GM06990 (cell line): ENCODE measurements at places on chromosomes 1 and 21.
A peak's percentile ranks its signal among the peaks of the same experiment; 100 is the strongest.

- DNase-seq = no peak
Measured at GRCh38 chr1:164719676-164720439, 160.9 kb downstream of the PBX1 start.

DNA sequence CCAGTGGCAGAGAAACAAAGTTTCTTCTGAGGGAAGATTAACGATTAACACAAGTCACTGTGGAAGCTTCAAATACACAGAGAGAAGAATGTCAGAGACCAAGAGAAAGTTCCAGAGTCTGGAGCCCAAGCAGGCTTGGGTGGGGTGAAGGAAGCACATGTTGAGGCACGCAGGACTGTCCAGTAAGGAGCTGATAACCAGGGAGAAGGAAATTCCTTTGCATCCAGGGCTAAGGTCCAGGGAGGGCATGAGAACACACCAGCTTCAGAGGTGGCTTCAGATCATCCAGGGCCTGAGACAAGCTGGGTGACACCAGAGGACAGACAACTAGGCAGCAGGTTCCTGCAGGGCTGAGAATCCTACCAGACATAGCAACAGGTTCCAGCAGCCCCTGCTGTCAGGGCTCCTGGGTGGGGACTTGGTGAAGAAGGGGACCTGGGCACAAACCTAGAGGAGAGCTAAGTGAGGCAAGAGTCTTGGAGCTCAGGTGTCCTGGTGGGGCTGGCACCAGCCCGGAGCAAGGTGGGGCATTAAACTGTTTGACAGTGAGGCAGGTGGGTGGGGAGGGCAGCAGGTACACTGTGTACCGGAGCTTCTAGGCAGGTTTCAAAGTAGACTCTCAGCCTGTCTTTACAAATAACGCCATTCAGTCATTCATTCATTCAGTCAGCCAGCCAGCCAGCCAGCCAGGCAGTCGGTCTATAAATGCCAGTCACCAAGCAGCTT, 2.6 kb upstream of the SPRR1A start:
- DNase-seq = no peak

DNA sequence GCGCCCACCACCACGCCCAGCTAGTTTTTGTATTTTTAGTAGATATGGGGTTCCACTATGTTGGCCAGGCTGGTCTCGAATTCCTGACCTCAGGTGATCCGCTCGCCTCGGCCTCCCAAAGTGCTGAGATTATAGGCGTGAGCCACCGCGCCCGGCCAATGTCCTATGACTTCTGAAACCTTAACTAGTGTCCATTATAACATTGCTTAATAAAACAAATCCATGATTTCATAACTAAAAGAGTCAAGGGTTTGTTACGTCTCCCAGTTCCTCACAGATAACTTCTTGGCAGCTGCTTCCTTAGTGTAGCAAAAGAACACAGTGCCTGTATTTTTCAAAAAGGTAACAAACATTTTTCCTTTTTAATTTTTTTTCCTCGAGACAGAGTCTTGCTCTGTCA, 53.6 kb downstream of the FBXO42 start:
- no peak for DNase-seq

GRCh38 chr1:51172811-51173210, 63.3 kb upstream of the RNF11 start:
- no peak for DNase-seq

- no peak for DNase-seq
Measured at GRCh38 chr21:46409641-46410406, 48.9 kb upstream of the DIP2A start.

DNA sequence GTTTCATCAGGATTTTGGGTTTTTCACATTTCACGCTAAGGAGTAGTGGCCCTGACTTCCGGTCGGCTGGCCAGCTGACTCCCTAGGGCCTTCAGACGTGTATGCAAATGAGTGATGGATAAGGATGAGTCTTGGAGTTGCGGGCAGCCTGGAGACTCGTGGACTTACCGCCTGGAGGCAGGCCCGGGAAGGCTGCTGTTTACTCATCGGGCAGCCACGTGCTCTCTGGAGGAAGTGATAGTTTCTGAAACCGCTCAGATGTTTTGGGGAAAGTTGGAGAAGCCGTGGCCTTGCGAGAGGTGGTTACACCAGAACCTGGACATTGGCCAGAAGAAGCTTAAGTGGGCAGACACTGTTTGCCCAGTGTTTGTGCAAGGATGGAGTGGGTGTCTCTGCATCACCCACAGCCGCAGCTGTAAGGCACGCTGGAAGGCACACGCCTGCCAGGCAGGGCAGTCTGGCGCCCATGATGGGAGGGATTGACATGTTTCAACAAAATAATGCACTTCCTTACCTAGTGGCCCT, 23.1 kb upstream of the TNFRSF1B start:
- DNase-seq = no peak

DNA sequence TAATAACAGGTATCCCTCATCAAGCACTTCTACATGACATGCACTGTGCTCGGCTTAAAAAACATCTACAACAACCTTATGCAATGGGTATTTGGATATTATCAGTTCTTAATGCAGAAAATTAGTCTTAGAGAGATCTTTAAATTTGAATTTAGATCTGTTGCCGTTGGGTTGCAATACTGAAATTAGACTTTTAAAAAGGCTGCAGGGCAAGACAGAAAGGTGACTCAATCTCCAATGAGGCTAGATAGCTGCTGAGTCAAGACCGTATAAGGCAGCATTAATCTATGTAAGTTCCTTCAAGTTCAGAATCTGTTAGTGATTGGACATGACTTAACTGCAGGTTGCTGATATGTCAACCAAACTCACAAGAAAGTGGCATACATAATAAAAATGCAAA, 37.3 kb downstream of the OLFM3 start:
- DNase-seq = no peak

DNA sequence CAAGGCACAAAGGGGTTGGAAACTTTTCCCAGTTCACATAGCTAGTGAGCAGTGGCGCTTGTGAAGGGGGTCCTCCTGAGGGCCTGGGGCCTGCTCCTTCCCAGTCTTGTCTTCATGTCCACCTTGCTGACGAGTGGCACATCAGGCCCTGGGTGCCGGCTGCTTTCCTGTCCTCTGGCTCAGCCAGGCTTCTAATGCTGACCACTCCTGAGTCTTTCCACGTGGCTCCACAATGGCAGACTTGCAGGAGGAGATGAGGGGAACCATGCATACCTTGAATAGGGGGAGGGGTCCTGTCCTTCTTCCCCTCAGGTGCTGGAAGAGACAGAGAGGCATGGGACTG, 38.7 kb downstream of the MAPKAPK2 start:
- DNase-seq = no peak

- DNase-seq = no peak
Measured at GRCh38 chr1:61620536-61620935, 104.4 kb downstream of the TM2D1 start.

DNA sequence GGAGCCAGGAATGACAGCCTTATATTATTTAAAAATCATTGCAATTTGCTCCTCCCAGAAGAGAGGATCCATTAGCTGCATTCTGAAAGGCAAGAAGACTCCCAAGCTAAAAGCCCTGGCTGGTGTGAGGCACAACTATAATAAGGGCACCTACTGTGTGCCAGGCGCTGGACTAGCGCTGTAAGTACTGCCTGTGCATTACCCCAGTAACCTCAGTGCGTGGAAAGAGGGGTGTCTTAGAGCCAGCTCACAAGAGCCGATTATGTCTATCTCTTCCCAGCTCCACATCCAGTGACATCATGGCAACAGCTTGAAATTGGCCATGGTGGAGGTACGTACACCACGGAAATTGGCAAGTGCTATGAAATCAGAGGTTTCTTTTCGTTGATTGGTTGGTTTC, 141.7 kb upstream of the IRF2BP2 start:
- no peak for DNase-seq

DNA sequence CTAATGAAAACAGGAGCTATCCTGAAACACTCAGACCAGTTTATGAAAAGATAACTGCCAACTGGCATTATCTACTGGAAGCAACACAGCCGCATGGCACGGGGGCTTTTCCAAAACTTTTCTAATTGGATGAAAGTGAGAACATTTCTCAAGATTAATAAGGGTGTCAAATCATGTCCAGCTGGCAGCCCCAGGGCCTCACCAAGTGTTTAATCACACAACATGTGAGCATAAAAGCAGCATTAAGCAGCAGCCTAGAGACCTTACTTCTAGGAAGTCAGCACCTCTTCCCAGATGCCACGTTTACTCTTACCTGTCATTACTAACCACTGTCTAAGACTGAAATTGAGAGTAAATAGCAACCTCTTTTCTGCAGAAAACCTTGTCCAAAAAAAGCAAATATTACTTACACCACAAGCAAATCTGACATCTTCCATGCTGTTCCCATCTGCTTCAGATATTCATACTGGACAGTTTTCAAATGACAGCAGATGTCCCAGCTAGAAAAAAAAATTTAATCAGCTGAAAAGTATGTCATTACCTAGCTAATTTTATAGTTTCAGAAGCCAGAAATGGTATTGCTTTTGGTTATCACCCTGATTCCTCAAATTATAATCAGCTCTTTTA, 341.5 kb upstream of the ZP4 start:
- no peak for DNase-seq

- DNase-seq = no peak
Measured at GRCh38 chr1:30604801-30605440, 118.5 kb downstream of the MATN1 start.

- DNase-seq = no peak
Measured at GRCh38 chr1:160726114-160726497, 12.9 kb upstream of the SLAMF7 start.

DNA sequence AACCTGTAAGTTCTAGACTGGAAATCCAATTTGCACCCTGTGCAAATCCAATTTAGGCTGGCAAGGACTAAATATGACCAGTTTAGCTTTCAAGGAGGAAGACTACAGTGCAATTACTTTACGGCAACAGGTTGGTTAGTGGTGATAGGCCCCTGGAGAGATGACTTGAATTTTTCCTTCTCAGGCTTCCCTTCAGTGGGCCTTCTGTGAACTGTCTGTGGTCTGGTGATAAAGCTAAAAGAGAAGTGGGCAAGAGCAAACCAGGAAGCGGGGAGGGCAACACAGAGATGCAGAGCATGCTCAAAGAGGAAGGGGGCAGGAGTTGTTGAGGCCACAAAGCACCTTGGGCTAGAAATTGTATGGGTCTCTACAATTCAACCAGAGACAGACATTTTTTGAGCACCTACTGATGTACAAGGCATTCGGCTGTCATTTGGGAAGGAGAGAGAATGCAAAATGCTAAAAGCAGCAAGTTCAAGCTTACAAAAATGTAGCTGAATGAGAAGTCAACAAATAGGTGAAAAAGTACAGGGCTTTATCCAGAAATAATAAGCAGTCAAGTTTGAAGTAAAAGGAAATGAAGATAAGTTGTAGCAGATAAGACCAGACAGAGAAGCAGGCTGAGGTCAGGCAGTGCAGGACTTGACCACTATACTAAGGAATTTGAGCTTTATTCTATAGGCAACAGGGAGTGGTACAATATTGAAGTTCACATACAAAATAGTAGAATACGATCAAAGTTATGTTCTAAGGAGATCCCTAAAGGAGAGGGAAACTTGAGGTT, 23.9 kb downstream of the INPP5B start:
- peak; percentile 66 for DNase-seq

- peak; percentile 98 for DNase-seq
Measured at GRCh38 chr1:207751790-207752455, at the start of gene CD46. TSS of gene CD46 (plus strand) at chr1:207752054. CDS start at chr1:207752213, 159 bp downstream.

DNA sequence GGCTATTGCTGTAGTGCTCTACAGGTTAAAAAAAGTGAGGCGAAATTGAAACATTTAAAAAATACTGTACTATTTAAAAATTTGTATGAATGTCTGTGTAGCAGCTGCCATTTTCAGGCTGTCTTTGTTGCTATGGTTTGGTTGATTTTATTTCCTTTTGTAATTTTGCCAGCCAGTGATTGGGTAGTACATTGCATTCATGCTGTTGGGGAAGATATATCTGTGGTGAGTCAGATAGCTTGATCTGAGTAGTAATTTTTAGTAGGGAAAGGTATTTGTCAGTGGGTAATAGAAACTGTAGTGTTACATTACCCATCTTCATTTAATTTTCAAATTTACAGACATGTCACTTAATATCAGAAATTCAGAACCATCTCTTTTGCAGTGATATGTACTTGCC, 15.0 kb downstream of the NFIA start:
- DNase-seq = no peak

GRCh38 chr1:209871006-209871405, 43.2 kb downstream of the UTP25 start:
- DNase-seq = no peak

DNA sequence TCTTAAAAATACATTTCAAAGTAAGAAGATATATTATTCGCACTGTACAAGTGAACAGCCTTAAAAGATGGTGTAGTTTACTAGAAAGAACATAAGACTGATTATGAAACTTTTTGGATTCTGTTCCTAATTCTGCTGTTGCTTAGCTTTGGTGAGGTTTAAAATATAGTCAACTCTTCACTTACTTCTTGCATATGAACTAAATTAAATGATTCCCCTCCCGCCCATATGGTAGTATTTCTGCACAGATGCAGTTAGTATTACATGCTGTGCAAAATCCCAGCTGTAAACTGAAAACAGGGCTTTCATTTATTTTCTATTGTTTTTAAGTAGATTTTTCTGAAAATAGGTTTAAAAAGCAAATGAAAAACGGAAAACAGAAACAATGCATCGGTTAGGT, 345.4 kb upstream of the NCAM2 start:
- no peak for DNase-seq

DNA sequence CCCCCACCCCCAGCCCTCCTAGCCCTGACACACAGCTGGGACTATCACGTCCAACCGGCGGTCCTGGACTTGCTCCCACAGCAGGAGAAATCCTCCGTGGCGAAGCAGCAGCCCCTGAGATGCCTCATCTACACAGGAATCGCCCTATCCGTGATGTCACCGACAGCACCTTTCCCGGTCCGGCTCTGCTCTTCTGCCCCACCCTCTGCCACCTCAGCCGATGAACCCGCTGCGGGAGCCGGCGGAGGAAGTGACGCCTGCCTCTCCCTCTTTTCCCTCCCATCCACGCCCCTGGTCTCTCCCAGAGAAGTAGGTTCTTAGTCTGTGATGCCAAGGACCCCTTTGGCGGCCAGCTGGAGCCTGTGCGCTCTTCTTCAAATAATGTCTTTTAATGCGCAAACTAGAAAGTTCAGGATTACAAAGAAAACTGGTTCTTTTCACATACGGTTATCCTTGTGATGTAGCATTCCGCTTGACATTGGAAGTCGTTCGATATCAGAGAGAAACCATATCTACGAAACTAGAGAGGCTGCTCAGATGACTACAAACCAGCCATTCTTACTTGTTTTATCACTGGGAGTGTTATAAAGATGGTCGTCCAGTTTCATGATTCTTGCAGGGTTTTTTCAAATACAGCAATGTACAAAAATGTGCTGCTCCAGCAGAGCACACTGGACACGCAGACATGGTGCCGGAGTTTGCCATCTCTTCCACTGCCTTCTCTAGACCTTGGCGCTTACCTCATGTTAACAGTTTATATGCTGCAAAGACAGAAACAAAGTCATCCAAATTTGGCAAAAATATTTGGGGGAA, 120.3 kb downstream of the PPIAL4G start:
- DNase-seq = no peak

GRCh38 chr1:90074566-90074965, 79.7 kb downstream of the ZNF326 start:
- DNase-seq = no peak

DNA sequence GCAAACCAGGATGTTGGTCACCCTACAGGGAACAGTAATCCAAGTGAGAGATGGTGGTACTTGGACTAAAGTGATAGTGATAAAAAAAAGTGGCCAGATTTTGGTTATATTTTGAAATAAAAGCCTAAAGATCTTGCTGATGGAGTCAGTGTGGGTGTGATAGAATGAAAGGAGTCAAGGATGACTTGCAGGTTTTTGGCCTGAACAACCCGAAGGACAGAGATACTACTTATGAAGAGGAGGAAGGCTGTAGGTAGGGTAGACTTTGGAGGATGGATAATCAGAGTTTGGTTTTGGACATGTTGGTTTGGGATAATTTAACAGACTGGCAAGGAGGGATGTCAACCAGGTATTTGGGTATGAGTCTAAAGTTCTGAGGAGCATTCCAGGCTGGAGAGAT, 1.5 kb upstream of the TEX38 start:
- DNase-seq = no peak
